ENCODE measurements at places on chromosomes 3 and 15.

DNA sequence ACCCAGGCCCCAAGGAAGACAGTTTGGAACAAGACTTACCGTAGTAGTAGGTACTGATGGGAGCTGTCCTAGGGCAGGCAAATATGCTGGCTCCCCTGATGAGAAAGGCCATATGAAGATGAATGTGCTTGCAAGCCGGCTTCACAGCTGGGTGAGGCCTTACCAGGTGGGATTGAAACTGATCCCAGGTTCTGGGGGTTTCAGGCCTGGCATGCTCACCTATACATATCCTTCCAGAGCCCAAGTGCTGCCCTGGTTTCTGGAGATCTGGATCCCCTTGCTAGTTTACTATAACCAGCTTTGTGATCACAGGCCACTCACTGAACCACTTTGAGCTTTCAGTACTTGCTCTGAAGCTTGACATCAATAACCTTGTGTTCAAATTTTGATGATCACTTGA, 274.3 kb downstream of the EPHB1 start:
- DNase-seq: no peak

- DNase-seq: no peak
Observed at GRCh38 chr3:8458238-8458661, 43.4 kb upstream of the LMCD1 start.

DNA sequence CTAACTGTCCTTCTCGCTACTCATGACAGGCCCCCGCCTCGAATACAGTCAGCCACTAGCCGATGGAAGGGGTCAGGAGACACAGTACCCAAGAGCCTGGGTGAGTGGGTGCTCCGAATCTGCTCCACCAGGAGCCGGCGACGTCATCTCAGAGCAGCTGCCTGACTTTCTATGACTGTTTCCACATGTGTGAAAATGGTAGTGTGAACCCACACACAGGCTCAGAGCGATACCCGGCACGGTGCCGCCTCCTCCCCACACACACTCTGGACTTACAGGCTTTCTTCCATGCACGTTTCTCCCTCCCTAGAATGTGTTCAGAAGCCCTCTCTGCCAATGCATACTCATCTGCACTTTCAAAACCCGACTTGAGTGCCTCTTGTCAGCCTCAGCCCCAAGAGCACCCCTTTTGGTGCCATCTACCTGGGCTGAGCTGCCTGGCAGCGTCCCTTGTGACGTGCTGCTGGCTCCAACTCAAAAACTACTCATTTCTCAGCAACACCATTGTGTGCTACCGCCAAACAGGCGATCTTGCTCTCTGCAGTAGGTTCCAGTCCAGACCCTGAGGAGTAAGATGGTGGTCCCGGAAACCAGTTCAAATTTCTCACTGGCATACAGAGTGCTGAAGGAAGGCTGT, 29.7 kb downstream of the VGLL4 start:
- no peak for DNase-seq

DNA sequence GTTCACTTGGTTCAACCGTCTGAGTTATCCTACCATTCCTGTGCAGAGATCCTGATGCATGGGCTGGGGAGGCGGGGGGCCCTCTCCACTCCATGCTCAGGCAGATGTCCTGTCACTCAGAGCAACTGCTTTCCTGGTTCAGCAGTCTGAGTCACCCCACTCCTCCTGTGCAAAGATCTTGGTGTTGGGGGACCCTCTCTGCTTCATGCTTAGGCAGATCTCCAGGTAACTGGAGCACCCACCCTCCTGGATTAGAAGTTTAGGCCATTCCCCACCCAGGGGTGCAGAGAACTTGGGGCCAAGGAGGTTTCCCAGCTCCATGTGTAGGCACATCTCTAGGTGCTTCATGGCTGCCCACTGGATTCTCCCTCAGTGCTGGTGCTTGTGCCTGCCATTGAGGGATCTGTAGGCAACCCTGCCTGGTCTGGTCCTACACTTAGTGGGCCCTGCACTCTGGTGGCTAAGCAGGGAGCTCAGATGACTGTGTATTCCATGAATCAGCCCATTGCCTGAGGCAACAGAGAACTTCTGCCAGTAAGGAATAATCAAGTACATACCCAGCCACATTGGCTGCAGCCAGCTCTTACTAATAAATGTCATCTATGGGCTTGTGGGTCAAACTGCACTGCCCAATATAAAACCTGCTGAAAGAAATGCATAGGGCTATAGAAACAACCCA, 465.4 kb upstream of the THBS1 start:
- no peak for DNase-seq

- DNase-seq: no peak
Observed at GRCh38 chr3:72261566-72262564, 476.9 kb upstream of the PROK2 start.

- DNase-seq: no peak
Observed at GRCh38 chr3:20100151-20100550, 59.9 kb downstream of the KAT2B start.

GRCh38 chr3:61300006-61300380, 48.7 kb upstream of the FHIT start:
- DNase-seq: no peak

DNA sequence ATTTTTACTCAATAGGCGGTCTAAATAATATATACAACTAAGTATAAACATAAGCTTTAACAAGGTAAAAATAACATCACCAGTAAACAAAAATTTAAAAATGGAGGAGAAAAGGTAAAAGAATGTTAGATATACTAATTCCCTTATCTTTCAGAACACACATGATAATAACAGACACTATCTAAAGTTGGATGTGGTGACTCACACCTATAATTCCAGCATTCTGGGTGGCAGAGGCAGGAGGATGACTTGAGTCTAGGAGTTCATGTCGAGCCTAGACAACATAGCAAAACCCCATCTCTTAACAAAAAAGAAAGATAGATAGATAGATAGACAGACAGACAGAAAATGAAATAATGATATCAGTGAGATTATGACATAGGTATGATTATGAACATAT, 85.1 kb downstream of the STAG1 start:
- DNase-seq: no peak

DNA sequence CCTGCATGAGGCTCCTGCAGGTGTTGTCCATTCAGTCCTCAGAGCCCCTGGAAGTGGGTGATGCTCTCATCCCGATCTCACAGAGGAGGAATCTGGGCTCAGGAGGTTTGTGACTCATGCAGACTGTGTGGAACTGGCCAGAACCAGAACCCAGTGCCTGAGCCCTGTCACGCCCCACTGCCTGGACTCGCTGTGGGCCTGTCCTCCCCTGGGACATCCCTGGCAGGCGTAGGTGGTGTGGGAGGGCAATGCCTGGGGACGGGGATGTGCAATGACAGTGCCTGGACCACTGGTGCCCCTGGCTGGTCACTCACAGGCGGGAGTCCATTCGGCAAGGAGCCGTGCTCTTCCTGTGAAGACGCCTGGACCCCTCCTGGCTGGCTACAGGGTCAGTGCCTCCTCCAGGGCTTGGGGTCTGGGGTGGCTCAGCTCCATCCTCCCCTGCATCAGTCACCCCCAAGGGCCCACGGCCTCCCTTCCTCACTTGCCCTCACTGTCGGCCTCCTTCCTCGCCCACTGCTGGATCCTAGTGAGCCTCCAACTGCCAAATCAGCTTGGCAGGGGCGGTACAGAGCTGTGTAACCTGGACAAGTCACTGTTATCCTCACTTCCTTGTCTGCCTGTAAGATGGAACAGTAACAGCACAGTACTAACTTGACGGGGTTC, 14.9 kb downstream of the PSTPIP1 start:
- DNase-seq: no peak

DNA sequence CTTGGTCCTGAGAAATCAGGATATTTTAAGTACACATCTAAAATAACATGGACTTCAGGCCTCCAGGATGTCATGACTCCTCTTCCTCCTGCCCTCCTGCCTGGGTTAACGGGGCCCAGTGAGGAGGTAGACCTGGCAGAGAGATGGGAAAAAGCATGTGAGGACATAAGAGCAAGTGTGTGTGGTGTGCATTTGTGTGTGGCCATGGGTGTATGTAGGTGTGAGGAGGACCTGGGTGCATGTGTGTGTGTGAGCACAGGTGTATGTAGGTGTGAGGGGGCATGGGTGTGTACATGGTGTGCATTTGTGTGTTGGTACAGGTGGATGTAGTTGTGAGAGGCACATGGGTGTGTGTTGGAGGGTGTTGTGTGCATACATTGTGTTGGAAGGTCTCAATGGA, 105.4 kb downstream of the EPHB1 start:
- DNase-seq: no peak

DNA sequence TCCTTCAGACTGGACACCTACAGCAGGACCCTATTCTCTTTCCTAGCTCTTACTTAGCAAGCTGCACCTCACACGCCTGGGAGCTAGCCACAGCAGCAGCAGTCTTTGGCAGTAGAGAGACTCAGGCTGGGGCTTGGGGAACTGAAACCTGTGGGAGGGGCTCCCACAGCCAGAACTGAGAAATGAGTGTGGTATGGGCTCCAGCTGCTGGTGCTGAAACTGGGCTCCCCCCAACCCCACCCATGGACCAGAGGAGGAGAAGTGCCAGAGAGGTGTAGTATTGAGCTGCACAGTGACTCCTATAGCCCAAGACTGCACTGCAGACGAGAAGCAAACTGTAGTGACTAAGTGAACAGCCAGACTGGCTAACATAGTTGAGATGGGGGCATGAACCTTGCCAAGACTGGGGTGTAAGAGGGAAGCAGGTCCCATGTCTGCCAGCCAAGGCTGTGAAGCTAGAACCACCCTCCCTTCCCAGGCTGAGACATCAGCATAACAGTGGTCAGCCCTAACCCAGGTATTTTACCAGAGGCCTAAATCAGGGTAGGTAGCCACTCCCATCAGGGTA, 62.5 kb downstream of the MYO5A start:
- DNase-seq: peak; percentile 32

- no peak for DNase-seq
Observed at GRCh38 chr3:106337116-106337515, 468.3 kb upstream of the CBLB start.

- DNase-seq: peak; percentile 1
Observed at GRCh38 chr3:18295171-18295920, 129.8 kb downstream of the SATB1 start.

- no peak for DNase-seq
Observed at GRCh38 chr3:45960289-45960688, 17.0 kb downstream of the CXCR6 start.

GRCh38 chr3:120181632-120182031, 87.4 kb upstream of the GSK3B start:
- no peak for DNase-seq

GRCh38 chr3:17179381-17180205, 294.8 kb downstream of the PLCL2 start:
- DNase-seq: no peak

DNA sequence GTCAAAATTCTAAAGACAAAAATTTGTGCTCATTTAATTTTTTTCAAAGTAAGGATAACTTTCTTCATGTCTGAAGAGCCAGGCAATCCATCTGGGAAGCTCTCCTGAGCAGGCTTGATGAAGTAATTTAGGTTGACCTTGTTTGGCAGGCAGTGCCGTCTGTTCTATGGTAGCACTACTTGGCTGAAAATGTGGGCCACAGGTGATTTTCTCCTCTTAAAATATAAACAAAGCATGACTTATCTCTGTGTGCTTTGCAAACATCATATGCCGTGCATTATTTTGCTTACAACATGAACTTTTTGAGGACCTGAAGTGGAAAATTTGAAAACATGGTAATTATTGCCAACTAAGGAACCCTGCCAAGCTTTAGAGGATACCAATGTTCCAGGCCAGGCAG, 143.2 kb downstream of the RAP2B start:
- DNase-seq: no peak

DNA sequence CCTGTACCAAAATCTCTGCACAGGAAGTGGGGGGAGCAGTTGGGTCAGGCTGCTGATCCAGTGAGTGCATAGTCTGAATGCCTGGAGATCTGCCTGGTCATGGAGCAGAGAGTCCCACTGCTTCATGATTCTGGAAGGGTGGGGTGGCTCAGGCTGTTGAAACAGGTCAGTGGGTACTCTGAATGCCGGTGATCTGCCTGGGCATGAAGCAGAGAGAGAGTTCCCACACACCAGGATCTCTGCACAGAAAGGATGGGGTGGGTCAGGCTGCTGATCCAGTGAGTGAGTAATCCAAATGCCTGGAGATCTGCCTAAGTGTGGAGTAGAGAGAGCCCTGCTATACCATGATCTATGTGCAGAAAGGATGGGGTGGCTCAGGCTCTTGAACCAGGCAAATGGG, 16.1 kb upstream of the GCSAM start:
- DNase-seq: no peak

DNA sequence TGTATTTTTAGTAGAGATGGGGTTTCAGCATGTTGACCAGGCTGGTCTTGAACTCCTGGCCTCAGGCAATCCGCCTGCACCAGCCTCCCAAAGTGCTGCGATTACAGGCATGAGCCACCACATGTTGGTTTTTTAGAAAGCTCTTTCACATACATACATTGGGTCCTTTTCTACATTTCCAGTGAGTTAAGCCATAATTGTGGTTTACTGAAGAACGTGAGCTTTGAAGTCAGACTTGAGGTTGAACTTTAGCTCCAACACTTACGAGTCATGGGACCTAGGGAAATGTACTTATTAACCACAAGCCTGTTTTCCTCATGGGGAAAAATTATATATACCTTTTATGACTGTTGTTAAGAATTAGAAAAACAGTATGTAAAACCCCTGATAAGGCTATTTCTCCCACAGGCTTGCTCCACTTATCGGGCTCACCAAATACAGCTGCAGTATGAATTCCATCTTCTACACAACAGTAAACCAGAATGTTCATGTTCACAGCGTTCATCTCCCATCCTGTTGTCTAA, 39.0 kb downstream of the GPR160 start:
- DNase-seq: no peak

DNA sequence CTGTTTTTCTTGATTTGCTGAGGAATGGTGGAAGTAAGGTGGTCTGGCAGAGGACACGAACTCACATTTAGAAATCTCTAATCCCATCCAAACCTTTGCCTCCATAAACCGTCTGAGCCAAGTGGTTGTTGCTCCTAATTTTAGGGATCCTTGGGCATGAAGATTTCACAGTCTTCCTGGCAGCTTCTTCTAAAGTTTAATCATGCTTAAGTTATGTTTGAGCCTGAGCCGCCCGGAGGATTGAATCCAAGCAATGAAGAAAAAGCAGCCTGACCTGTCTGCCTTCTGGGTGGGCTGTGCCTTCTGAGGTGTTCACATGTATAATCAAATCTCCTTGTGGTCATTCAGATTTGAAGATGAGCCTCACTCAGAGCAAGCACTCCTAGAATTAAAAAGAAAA, 249.0 kb downstream of the CD47 start:
- no peak for DNase-seq

DNA sequence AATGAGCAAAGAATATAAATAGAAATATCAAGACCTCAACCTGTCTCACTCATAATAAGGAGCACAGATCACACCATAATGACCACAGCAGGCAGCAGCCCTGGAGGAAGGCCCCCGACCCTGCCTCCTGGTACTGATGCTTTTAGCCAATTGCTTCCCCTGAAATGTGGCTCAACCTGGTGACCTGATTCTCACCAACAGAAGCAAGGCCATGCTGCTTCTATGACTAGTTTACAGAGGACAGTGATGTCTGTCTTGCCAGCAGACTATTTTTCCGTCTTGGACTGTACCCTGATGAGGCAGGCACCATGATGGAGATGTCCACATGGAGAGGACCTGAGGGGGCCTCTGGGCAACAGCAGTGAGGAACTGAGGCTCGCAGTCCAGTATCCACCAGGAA, 18.0 kb downstream of the SLC41A3 start:
- DNase-seq: no peak

GRCh38 chr3:39086144-39086543, 21.3 kb downstream of the GORASP1 start:
- no peak for DNase-seq
